ENCODE measurements at places on chromosomes 13 and 19. TPM values are rescaled to one million over a fixed set of nuclear protein-coding genes. Genes with fewer than 3 reads are reported as not detected.

Gene LHB
- polyA plus RNA-seq: 0.23 TPM

- H3K4me3 ChIP-seq: no peak overlapping the region
- no peaks in the 10 kb centered on the region for H3K36me3 ChIP-seq
- DNase-seq: no peak
- H3K27me3 ChIP-seq: no peaks in the 10 kb centered on the region
Measured at GRCh38 chr13:90502153-90502552, 845.3 kb upstream of the MIR17HG start.

GRCh38 chr19:14106840-14107239 lies 10.7 kb downstream of the PRKACA start:
- DNase-seq: no peak
- no peaks in the 10 kb centered on the region for H3K36me3 ChIP-seq
- H3K4me1 ChIP-seq: no peaks in the 10 kb centered on the region
- H3K27me3 ChIP-seq: no peaks in the 10 kb centered on the region
- no peak overlapping the region for H3K27ac ChIP-seq

DNA sequence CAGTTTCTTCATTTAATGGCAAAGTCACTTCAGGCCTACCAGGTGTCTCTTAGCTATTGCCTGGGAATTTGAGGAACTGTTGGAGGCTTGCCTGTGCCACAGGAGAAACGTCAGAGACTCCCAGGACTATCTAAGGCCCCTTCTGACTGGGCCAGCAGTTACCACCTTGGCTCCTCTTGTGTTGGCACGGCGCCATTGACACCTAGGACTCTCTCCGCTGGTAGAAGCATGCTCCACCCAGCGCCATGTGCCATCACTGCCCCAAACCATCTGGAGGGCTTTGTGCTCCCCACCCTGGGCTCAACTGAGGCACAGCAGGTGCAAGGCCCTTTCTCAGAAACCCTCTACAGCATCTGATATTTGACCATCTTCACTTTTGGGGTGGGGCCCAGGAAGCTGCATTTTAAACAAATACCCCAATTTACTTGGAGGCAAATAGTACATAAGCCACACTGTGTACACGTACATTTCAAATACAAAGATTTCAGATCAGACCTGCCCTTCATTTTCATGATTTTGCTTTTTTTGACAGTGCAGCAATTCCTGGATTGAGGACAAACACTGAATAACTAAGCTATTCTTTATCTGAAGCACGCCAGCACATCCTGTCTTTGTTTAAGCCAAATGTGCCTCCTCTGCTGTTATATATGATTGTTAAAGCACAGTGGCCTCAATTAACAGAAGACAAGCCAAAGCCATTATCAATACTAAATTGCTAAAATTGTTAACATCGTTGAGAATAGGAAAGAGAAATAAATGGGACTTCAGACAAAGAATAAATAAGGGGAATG lies 59.9 kb upstream of the TPP2 start:
- no peak overlapping the region for H3K4me3 ChIP-seq
- H3K4me1 ChIP-seq: peaks cover 2% of the 10 kb centered on the region
- H3K27me3 ChIP-seq: no peaks in the 10 kb centered on the region
- H3K27ac ChIP-seq: no peak overlapping the region
- DNase-seq: no peak

DNA sequence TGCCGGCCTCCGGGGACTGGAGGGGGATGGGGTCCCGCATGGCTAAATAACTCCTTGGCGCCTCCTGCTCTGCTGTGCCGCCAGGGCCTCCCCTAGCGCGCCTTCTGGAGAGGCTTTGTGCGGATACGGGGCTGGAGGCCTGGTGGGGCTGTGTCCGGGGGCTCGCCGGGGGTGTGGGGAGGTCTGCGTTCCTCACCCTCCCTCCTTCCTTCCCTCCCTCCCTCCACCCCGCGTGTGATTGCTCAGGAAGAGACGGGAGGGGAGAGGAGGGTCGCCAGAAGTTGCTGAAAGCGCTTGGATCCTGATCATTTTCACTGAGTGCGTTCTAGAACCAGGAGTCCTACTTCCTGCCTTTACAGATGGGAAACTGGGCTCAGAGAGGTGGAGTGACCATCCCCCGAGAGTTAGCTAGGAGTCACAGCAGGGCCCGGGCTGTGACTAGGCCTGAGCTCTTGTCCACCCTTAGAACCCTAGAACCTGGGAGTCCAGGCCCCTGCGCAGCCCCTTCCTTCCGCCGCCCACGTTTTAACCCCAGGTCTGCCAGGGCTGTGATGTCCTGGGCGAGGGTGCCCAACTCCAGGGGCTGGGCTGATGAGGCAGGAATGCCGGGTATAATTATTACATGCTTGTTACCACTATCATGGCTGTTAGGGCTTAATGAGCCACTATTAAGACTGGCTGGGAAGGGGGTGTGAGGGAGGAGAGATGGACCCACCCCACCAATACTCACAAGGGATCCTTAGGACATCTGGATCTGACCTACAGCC lies 782 bp upstream of the JUND start:
- H3K27me3 ChIP-seq: no peaks in the 10 kb centered on the region
- H3K27ac ChIP-seq: peak overlapping the region; percentile 99
- peak overlapping the region; percentile 63 for H3K4me3 ChIP-seq
- DNase-seq: peak; percentile 62
- peaks cover 16% of the 10 kb centered on the region for H3K4me1 ChIP-seq

DNA sequence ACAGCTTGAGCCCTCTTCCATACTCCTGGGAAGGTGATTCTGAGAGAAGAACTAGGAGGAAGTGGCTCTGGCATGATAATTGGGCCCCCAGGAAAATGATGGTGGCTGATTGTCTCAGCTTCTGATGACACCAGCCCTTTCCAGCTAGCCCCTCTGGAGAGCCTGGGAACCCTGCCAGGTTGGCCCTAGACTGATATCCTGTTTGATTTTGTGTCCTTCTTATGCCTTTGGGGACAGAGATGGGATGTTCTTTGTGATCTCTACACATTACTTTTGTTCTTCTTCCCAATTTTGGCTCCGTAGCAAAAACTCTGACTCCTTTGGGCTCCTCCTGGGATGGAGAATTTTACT lies 39.7 kb downstream of the ERICH6B start:
- H3K4me1 ChIP-seq: peaks cover 24% of the 10 kb centered on the region
- H3K27me3 ChIP-seq: no peaks in the 10 kb centered on the region
- DNase-seq: peak; percentile 54
- no peak overlapping the region for H3K27ac ChIP-seq
- H3K4me3 ChIP-seq: no peak overlapping the region
